ENCODE measurements at places on chromosomes 4 and X.

GRCh38 chr4:57220172-57220571 lies 110.0 kb upstream of the IGFBP7 start:
- no peak for DNase-seq
- no peaks in the 10 kb centered on the region for H3K36me3 ChIP-seq
- no peaks in the 10 kb centered on the region for H3K4me1 ChIP-seq
- H3K27ac ChIP-seq: no peak overlapping the region
- H3K27me3 ChIP-seq: no peaks in the 10 kb centered on the region
- H3K4me3 ChIP-seq: no peak overlapping the region

GRCh38 chr4:74005528-74005927 lies 7.1 kb upstream of the CXCL5 start:
- DNase-seq: no peak
- no peaks in the 10 kb centered on the region for H3K36me3 ChIP-seq
- H3K27me3 ChIP-seq: no peaks in the 10 kb centered on the region
- no peak overlapping the region for H3K4me3 ChIP-seq
- no peaks in the 10 kb centered on the region for H3K4me1 ChIP-seq

- peaks cover 9% of the 10 kb centered on the region for H3K4me1 ChIP-seq
- no peaks in the 10 kb centered on the region for H3K27me3 ChIP-seq
- H3K36me3 ChIP-seq: no peaks in the 10 kb centered on the region
- H3K27ac ChIP-seq: no peak overlapping the region
- no peak for DNase-seq
- no peak overlapping the region for H3K4me3 ChIP-seq
Measured at GRCh38 chr4:81786063-81786763, 314.5 kb upstream of the RASGEF1B start.

DNA sequence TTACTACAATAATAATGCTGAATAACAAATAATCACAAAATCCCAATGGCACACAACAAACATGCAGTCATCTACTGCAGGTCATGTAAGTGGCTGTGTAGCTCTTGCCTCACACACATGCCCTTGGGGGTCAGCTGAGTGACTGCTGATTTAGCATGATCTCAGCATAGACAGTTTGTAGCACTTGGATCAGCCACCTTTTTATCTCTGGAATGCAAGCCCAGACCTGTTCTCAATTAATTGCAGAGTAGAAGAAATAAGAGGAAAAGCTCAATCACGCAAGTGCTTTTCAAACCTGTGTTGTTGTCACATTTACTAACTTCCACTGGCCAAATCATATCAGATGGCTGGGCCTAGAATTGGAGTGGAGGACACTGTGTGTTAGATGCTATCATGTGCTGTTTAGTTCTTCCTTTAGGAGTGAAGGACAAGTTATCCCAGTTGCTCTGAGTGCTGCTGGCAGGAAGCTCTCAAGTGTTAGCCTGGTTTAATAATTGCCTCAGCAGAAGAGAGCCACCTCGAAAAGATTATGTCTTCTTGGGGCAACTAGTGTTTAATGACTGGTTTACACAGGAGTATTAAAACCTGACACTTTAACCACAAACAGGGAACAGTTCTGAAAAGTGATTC lies 128.3 kb upstream of the EPHA5 start:
- H3K27me3 ChIP-seq: no peaks in the 10 kb centered on the region
- H3K27ac ChIP-seq: no peak overlapping the region
- no peaks in the 10 kb centered on the region for H3K4me1 ChIP-seq
- H3K36me3 ChIP-seq: no peaks in the 10 kb centered on the region
- H3K4me3 ChIP-seq: no peak overlapping the region
- DNase-seq: no peak

DNA sequence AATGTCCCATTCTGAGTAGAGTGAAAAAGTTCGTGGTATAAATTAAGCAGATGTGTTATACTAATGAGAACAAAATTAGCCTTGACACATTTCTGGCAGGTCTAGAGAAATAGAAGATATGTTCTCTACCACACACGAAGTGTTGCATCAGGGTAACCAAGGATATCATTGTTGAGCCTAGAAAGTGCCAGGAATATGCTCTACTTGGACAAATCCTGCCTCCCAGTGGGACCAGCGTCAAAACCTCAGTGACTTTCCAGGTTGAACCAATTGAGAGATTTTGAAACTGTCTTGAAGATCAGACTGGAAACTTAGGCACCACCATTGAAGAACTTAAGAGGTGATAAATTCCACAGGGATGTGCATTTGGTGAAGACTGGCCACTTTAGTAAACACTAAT lies 115.9 kb downstream of the HPGD start:
- no peak for DNase-seq
- no peak overlapping the region for H3K27ac ChIP-seq

GRCh38 chr4:60034361-60034760 lies 1165.8 kb upstream of the ADGRL3 start:
- no peaks in the 10 kb centered on the region for H3K4me1 ChIP-seq
- H3K4me3 ChIP-seq: no peak overlapping the region
- H3K36me3 ChIP-seq: no peaks in the 10 kb centered on the region
- DNase-seq: no peak
- H3K27me3 ChIP-seq: no peaks in the 10 kb centered on the region
- no peak overlapping the region for H3K27ac ChIP-seq

DNA sequence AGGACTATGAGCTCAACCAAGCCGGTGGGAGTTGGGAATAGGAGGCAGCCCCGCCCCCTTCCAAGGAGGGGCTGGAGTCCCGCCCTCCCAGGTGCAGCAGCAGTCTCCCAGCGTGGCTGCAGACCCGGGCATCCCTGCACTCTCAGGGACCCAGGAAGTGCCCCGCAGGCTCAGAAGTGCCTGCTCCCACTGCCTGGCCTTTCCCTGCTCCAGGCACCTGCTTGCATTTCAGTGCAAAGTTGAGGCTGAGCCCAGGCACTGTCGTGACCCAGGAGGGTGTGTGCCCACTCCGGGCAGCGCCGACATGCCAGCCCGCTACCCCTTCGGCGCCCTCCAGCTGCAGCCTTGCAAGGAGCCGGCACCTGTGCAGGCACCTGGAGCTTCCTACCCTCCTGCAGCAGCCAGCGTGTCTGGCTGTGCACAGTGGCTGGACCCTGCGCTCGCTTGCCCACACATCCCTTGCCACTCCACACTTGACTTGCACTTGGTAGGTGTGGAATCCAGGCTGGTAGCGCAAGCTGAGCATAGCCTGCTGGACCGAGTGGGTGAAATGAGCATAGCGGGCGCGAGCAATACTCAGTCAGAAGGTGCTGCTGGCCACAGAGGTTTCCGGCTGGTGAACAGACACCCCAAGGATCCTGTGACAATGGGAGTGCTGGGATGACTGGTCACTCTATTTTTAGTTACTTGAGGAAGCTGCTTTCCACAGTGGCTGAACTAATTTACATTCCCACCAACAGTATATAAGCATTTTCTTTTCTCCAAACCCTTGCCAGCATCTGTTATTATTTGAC lies 236.3 kb downstream of the PCDH10 start:
- H3K27ac ChIP-seq: no peak overlapping the region
- DNase-seq: no peak
- H3K4me3 ChIP-seq: no peak overlapping the region
- H3K27me3 ChIP-seq: no peaks in the 10 kb centered on the region
- H3K36me3 ChIP-seq: no peaks in the 10 kb centered on the region

GRCh38 chr4:28675582-28675981 lies 1814.9 kb downstream of the STIM2 start:
- no peak overlapping the region for H3K27ac ChIP-seq
- no peaks in the 10 kb centered on the region for H3K4me1 ChIP-seq
- H3K36me3 ChIP-seq: no peaks in the 10 kb centered on the region
- no peak for DNase-seq

GRCh38 chrX:108029928-108030711 lies 14.7 kb upstream of the VSIG1 start:
- no peak overlapping the region for H3K27ac ChIP-seq
- H3K36me3 ChIP-seq: no peaks in the 10 kb centered on the region
- H3K4me3 ChIP-seq: no peak overlapping the region
- no peaks in the 10 kb centered on the region for H3K27me3 ChIP-seq

GRCh38 chr4:156892805-156893204 lies 78.8 kb downstream of the PDGFC start:
- H3K27ac ChIP-seq: no peak overlapping the region
- no peak overlapping the region for H3K4me3 ChIP-seq
- no peaks in the 10 kb centered on the region for H3K4me1 ChIP-seq
- DNase-seq: no peak
- H3K36me3 ChIP-seq: no peaks in the 10 kb centered on the region
- H3K27me3 ChIP-seq: no peaks in the 10 kb centered on the region

DNA sequence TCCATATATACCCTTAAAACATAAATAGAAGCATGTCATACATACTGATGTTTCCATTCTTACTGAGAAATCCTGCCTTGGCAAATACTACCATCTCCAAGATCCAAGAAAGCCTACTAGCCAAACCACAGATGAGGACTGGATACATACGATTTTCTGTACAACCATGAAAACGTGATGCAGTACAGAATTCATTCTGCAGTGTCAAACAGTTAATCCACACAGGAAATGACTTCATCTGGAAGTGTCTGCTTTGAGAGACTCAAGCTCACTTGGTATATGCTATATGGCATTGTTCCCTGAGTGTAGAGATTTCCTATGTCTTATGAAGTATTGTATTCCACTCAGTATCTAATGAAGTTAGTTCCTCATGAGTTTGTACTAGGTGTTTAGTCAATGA lies 94.3 kb downstream of the CT47B1 start:
- peaks cover 2% of the 10 kb centered on the region for H3K27me3 ChIP-seq
- H3K4me3 ChIP-seq: no peak overlapping the region
- no peak for DNase-seq
- H3K27ac ChIP-seq: no peak overlapping the region

- peaks cover 21% of the 10 kb centered on the region for H3K4me1 ChIP-seq
- H3K36me3 ChIP-seq: peaks cover 8% of the 10 kb centered on the region
- H3K27me3 ChIP-seq: no peaks in the 10 kb centered on the region
Measured at GRCh38 chr4:67549123-67549522, 3.8 kb upstream of the CENPC start.

DNA sequence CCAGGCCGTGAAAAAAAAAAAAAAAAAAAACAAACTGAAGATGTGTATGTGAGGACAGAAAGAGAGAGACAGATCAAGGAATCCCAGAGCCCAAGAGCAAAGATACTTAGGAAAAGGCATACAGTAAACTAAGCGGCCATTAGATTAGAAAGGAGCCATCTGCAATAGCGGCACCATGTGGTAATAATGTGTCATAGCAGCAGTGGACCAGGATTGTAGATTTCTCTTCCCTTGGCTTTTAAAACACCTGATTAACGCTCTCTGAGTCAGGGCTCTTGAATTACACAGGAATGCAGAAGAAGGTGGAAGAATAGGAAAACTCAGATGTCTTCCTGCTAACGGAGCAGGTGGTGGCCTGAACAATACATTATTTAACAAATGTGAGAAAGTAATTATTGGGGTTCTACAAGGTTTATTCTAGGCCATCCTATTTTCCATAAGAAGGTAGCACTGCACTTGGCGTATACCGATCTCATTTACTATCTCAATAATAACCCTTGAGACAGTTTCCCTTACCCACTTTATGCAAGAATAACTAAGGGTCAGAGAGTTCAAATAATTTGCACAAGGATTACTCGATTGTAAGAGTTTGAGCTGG lies 182.7 kb downstream of the KCNIP4 start:
- peak; percentile 37 for DNase-seq
- H3K4me3 ChIP-seq: no peak overlapping the region
- no peak overlapping the region for H3K27ac ChIP-seq
- H3K27me3 ChIP-seq: no peaks in the 10 kb centered on the region
- H3K4me1 ChIP-seq: peaks cover 8% of the 10 kb centered on the region
- H3K36me3 ChIP-seq: no peaks in the 10 kb centered on the region

- DNase-seq: no peak
- no peaks in the 10 kb centered on the region for H3K4me1 ChIP-seq
- no peaks in the 10 kb centered on the region for H3K36me3 ChIP-seq
- no peak overlapping the region for H3K4me3 ChIP-seq
Measured at GRCh38 chrX:153527208-153527607, 9.8 kb downstream of the ATP2B3 start.

DNA sequence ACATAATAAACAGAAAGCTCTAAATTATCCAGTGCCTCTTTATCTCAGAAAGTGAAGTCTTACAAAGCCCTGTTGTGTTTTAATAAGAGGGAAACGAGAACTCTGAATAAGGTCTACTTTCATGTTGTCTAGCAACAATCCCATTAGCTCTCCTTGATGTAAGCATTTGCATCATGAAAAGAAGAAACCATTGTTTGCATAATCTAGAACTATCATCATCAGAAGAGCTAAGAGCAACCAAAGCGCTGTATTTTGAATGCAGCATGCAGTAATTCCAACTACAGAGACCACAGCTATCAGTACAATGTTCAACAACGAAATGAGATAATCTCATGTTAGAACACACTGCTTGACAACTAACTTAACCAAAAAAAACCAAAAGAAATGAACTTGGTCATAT lies 257.1 kb downstream of the CAMK2D start:
- no peaks in the 10 kb centered on the region for H3K27me3 ChIP-seq
- no peak for DNase-seq
- H3K4me3 ChIP-seq: no peak overlapping the region
- H3K27ac ChIP-seq: no peak overlapping the region
